ENCODE measurements at places on chromosomes 2 and 18.

GRCh38 chr2:121491518-121491917 is 39.2 kb upstream of the RNU4ATAC start:
- DNase-seq = no peak

GRCh38 chr2:12417786-12418185 is 298.9 kb upstream of the TRIB2 start:
- no peak for DNase-seq

- DNase-seq = peak; percentile 9
Measured at GRCh38 chr2:173286153-173286809, 68.4 kb upstream of the CDCA7 start.

GRCh38 chr2:68320118-68320641 is 431 bp upstream of the CNRIP1 start:
- peak; percentile 75 for DNase-seq

DNA sequence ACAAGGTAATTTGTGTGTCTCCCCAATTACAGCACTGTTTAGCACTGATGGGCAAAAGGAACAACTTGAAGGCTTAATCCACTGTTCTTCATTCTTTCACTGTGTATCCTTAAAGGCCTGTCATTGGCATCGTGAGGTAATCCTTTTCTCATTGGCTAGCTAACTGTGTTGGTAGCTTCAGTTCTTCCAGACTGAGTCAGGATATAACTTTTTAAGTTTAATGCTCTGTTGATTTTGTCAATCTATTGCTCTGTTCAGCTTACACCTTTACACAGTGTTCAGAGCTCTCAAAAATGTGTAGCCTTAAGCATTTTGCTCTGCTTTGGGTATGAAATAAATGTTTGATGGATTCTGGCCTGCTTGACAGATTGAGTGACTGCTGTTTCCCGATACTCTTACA is 148.2 kb downstream of the KIAA1328 start:
- no peak for DNase-seq

- DNase-seq = peak; percentile 74
Measured at GRCh38 chr18:46718501-46719341, 38.1 kb downstream of the ST8SIA5 start.

- DNase-seq = no peak
Measured at GRCh38 chr18:25279961-25280360, 72.0 kb downstream of the ZNF521 start.

GRCh38 chr2:206387808-206388207 is 55.5 kb upstream of the ADAM23 start:
- no peak for DNase-seq

GRCh38 chr2:144607891-144608521 is 88.1 kb upstream of the ZEB2 start:
- no peak for DNase-seq

GRCh38 chr2:1511455-1511854 is 98.2 kb downstream of the TPO start:
- DNase-seq = no peak

GRCh38 chr18:24935896-24936295 is 416.1 kb downstream of the ZNF521 start:
- DNase-seq = no peak

DNA sequence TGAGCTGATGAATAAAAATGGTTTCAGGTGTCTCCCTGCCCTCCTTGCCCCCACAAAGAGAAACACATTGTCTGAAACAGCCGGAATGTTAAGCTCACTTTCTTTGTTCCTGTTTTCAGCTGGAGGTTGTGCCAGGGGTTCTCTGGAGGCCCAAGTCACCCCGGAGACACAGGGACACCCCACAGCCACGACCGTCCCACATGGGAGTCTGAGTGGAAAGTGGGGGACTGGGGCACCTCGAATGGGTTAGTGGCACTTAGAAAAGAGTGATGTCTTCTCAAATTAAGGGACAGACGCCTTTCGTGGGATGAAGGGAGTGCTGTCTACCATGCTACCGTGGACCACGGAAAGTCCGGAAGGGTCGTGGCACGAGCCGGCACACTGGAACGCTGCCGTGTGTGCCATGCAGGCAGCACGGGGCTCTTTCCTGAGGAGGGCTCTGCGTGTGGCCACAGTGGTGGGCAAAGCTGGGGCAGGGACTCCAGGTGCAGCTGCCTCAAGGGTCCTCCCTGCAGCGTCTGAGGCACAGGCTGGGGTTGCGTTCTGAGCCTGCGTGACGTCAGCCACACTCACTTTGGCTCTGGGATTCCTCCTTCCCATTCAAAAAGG is 39.4 kb upstream of the CTDP1 start:
- no peak for DNase-seq

- no peak for DNase-seq
Measured at GRCh38 chr2:209901172-209901571, 101.3 kb upstream of the RPE start.

- DNase-seq = no peak
Measured at GRCh38 chr18:75393721-75394120, 33.8 kb downstream of the SMIM21 start.

- DNase-seq = no peak
Measured at GRCh38 chr18:11034884-11035283, 114.5 kb downstream of the PIEZO2 start.

DNA sequence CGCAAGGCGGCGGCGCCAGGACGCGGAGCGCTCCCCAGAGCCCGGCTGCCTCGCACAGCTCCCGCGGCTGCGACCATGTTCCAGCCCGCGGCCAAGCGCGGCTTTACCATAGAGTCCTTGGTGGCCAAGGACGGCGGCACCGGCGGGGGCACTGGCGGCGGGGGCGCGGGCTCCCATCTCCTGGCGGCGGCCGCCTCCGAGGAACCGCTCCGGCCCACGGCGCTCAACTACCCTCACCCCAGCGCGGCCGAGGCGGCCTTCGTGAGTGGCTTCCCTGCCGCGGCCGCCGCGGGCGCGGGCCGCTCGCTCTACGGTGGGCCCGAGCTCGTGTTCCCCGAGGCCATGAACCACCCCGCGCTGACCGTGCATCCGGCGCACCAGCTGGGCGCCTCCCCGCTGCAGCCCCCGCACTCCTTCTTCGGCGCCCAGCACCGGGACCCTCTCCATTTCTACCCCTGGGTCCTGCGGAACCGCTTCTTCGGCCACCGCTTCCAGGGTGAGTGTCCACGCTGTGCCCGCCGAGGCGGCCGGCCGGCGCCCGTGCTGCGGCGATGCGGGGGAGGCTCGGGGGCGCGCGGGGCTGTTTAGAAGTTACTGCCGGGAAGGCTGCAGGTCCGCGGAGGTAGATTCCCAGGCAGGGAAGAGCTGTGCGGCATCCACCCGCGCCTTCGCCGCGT is 696 bp downstream of the EMX1 start:
- no peak for DNase-seq

GRCh38 chr2:232493701-232494474 is 6.3 kb upstream of the ECEL1 start:
- DNase-seq = no peak

DNA sequence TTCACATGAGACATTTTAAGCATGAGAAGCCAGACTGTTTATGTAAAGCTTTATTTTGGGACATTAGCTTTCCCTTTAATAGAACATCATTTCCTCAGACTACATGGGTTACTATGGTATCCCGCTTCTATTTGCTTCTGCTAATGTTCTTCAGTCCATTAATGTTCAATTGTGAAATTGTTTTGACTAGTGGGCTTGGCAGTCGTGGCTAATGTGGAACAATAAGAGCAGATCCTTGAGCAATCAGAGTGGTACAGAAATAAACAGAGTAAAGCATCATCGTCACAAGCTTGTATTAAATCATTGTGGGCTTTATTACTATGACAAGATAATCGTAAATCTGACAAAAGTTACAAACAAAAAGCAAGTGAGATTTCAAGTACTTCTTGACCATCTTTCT is 60.2 kb downstream of the PDE1A start:
- DNase-seq = no peak

GRCh38 chr2:179605341-179605740 is 256.1 kb downstream of the ZNF385B start:
- DNase-seq = no peak

DNA sequence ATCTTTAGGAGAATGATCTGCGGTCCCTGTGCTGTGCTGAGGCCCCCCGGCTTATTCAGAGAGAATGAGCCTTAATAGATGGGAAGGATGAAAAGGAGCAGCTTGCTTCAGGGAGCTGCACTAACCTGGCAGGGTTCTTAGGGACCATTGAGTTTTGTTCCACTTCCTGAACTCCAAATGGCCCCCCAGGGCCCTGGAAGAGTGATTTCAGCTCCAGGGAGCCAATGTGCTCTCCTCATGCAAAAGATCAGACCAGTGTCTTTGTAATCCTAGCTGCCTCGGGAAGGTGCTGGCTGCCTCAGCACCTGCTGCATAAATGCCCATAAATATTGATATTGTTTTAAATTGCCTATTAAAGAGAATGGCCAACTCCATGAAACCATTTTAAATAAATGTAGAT is 210.2 kb downstream of the NCK2 start:
- DNase-seq = no peak

DNA sequence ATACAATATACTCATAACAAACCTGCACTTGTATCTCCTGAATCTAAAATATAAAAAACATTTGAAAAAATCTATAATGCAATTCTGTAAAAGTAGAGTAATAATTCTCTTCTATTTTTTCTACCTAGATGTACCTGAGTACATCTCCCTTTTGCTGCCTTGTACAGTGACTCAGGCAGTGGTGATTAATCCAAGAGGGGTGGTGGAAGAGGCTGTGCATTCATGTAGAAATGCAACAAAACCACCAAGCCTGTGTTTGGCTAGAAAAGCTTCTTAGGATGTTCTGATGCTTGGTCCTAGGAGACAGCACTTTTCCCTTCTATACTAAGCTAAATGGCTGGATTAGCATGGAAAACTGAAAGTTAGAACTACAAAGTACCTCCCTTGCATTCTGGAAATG is 245.8 kb downstream of the DPP10 start:
- DNase-seq = no peak

DNA sequence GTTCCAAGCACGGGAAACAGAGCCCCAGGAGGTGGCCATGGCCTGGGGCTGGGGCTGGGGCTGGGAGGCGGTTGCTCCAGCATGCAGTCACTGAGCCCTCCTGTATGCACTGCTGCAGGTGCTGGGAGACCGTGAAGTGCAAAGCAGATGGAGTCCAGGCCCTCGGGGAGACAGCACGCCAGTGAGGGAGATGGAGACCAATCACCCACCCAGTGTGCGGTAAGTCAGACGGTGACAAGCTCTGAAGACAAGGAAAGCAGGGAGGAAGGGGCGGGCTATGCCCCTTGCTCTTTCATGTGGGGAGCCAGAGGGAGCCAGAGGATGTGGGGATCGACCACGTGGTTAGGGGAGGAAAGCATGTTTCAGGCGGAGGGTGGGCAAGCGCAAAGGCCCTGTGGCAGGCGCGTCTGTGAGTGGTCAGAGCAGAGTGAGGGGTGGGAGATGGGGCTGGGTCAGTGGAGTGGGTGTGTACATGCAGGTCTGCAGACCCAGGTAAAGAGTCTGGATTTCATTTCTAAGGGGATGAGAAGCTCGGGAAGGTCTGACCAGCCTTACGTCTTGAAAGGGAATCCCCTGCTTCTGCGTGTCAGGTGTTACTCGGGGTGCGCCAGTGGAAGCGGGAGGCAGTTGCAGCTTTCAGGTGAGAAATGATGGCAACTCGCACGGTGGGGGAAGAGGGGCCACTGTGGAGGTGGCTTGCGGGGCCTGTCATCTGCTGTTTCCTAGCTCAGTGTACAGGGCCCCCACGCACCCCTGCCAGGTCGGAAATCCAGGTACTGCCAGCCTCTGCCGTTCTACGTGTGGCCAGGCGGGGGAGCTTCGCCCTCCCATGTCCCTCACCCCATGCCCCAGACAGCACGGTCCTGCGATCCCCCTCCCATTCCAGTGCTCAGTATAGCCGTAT is 19.4 kb downstream of the RRM2 start:
- DNase-seq = peak; percentile 41

GRCh38 chr2:39737661-39738060 is 41.4 kb downstream of the THUMPD2 start:
- DNase-seq = peak; percentile 39

DNA sequence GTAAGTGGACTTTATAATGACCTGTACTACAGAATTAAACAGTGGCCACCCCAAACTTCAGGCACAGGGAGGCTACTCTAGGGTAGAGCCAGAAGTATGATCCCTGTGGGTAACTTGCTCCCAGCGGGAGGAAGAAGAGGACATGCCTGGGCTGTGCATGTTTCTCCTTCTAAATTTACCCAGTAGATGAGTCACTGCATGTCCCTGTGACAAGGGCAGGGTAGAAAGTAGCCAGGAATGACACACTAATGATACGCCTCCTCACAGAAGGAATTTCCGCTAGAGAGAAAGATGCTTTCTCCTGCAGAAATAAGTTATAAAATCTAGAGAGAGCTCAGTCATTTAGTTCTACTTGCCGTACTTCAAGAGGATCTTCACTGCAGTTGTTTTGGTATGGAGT is 7.5 kb downstream of the ACYP2 start:
- peak; percentile 79 for DNase-seq

GRCh38 chr2:219405958-219406860 is 12.0 kb upstream of the DES start:
- DNase-seq = no peak

DNA sequence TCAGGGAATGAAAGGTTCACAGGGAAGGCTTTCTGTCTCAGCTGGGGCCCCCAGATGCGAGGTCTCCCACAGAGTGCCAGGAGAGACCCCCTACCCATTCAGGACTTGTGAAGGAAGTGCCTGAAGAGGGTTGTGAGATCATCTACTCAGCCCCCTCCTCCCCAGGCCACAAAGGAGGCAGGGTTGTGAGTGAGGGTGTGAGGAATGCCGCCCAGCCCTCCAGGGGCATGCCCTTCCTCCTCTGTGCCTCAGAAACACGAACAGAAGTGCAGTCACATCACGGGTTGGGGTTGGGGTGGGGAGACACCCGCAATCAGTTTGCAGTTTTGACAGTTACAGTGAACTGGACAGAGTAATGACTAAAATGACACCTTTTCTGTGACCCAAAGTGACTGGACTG is 5.0 kb downstream of the MAL start:
- DNase-seq = peak; percentile 34

DNA sequence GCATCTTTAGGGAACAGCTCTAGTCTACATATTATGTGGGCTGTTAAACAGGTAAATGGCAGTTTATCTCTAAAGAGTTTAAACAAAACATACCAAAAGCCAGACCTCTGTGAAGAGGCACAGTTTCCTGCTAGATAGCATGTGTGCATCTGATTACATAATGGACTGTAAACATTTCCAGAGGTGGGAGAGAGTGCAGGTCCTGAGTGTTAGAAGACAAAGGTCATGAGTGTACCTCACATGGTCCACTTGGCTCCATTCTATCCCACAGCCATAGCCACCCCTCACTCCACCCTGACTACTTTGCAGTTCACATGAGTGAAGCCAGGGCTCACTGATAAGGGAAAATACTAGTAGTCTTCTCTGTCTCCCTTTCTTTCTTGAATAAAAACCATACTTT is 233.4 kb downstream of the MTX2 start:
- no peak for DNase-seq

DNA sequence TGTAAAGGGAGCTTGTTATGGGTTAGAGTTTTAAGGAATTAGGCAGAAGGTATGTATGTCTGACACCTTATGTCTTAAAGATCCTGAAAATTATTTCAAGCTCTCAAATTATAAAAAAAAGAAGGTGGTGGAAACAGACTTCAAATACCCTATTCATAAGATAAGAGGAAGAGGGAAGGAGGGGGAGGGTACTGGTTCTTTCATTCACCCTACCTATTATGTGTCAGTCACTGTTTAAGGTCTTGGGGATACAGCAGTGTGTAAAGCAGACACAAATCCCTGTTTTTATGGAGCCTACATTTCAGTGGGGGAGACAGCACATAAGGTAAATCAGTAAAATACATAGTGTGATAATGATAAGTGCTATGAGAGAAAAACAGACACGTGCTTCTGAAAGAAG is 184.4 kb downstream of the FHOD3 start:
- DNase-seq = no peak
